Ascending aorta (tissue), 2 donors: ENCODE measurements at places on chromosomes 6 and 20. TPM values are rescaled to one million over a fixed set of nuclear protein-coding genes. Genes with fewer than 3 reads are reported as not detected.

DNA sequence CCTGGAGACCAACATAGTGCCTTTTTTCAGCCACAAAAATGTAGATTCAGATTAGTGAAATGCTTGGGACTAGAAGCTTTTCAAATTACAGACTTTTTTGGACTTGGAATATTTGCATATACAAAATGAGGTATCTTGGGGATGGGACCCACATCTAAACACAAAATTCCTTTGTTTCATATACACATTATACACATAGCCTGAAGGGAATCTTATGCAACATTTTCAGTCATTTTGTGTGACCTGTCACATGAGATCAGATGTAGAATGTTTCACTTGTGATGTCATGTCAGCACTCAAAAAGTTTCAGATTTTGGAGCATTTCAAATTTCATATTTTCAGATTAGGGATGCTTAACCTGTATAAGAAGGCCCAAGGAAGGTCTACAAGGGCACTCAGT is 44.5 kb upstream of the ALDH8A1 start:
- DNase-seq, result no peak
- H3K4me1 ChIP-seq, result no peaks in the 10 kb centered on the region
- H3K4me3 ChIP-seq, result no peak overlapping the region
- no peak overlapping the region for H3K27ac ChIP-seq

DNA sequence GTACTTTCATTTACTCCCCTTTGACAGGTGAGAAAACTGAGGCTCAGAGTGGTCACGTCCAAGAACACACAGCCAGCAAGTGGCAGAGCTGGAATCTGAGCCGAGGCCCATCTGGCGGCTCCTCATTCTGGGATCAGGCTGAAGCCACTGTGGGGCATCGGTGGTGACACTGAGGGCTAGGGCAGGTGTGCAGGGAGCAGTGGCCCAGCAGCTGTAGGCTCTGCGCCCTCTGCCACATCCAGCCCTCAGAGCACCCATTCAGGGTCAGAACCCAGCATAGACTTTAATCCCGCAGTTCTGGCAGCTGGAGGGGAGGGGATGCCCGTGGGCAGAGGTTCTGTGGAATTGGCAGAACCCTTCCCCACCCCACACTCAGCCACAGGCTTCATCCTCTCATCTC is 210.3 kb downstream of the PREX1 start:
- H3K4me3 ChIP-seq, result no peak overlapping the region
- no peaks in the 10 kb centered on the region for H3K36me3 ChIP-seq
- no peaks in the 10 kb centered on the region for H3K27me3 ChIP-seq
- DNase-seq, result no peak

DNA sequence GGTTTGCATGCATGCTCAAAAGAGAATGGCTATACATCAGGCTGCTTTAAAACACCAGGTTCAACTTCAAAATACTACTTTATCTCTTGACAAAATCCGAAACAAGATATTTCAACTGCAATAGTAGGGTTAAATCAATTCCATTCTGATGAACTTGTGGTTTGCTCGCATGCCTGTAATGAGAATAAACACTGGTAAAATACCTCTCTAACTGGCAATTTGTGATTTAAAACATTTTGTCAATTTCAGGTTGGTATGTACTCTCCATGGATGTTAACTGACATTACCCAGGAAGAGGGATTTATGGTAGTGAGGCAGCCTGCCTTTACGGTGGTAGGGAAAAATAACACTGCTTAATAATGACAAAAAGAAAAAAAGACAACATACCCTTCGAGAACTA is 74.4 kb downstream of the MBOAT1 start:
- no peaks in the 10 kb centered on the region for H3K27me3 ChIP-seq
- no peak overlapping the region for H3K27ac ChIP-seq
- H3K4me3 ChIP-seq, result no peak overlapping the region
- no peak for DNase-seq
- H3K36me3 ChIP-seq, result no peaks in the 10 kb centered on the region

- H3K4me1 ChIP-seq, result peaks cover 12% of the 10 kb centered on the region
- H3K27me3 ChIP-seq, result no peaks in the 10 kb centered on the region
- H3K27ac ChIP-seq, result no peak overlapping the region
- DNase-seq, result no peak
- peak overlapping the region; percentile 96 for H3K4me3 ChIP-seq
Observed at GRCh38 chr6:157382821-157383220, 1.8 kb downstream of the ZDHHC14 start.

GRCh38 chr6:37168811-37169495 is 999 bp upstream of the PIM1 start:
- H3K27ac ChIP-seq, result peak overlapping the region; percentile 97
- H3K4me3 ChIP-seq, result peak overlapping the region; percentile 51
- DNase-seq, result no peak
- peaks cover 15% of the 10 kb centered on the region for H3K4me1 ChIP-seq

- no peak for DNase-seq
- no peaks in the 10 kb centered on the region for H3K36me3 ChIP-seq
- H3K27me3 ChIP-seq, result no peaks in the 10 kb centered on the region
- H3K4me3 ChIP-seq, result no peak overlapping the region
- H3K27ac ChIP-seq, result no peak overlapping the region
Observed at GRCh38 chr20:22684072-22684762, 99.8 kb upstream of the FOXA2 start.

The DAAM2 gene
- total RNA-seq, result 44.0 TPM

The TRAPPC3L gene
- total RNA-seq, result not detected

The RIPOR3 gene
- 15.1 TPM for total RNA-seq

The FYN gene
- 141 TPM for total RNA-seq
